Femur (tissue), 1 donor: ENCODE measurements at places on chromosomes 12 and 14.

DNA sequence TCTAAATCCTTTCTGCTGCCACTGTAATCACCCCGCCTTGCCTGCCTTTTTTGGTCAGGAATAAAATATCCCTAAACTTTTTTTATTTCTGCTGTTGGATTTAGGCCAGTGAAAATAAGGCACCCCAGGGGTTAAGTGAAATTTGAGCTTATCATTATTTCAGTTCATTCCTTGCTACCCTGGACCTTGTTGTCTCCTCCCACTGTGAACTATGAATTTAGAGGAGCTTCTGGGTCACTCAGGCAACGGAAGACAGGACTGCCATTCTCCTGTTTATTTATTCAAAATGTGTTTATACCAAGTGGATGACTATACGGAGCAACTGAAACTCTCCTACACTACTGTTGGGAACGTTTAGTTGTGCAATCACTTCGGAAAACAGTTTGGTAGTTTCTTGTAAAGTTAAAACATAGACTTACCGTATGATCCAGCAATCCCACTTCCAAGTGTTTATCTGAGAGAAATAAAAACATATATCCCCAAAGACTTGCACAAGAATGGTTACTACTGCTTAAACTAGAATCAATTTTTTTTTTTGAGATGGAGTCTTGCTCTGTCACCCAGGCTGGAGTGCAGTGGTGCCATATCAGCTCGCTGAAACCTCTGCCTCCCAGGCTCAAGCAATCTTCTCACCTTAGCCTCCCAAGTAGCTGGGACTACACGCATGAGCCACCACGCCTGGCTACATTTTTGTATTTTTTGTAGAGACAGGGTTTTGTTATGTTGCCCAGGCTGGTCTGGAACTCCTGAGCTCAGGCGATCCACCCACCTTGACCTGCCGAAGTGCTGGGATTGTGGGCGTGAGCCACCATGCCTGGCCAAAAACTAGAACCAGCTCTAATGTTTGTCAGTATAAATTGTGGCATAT is 2.3 kb upstream of the TRAFD1 start:
- no peak for DNase-seq

DNA sequence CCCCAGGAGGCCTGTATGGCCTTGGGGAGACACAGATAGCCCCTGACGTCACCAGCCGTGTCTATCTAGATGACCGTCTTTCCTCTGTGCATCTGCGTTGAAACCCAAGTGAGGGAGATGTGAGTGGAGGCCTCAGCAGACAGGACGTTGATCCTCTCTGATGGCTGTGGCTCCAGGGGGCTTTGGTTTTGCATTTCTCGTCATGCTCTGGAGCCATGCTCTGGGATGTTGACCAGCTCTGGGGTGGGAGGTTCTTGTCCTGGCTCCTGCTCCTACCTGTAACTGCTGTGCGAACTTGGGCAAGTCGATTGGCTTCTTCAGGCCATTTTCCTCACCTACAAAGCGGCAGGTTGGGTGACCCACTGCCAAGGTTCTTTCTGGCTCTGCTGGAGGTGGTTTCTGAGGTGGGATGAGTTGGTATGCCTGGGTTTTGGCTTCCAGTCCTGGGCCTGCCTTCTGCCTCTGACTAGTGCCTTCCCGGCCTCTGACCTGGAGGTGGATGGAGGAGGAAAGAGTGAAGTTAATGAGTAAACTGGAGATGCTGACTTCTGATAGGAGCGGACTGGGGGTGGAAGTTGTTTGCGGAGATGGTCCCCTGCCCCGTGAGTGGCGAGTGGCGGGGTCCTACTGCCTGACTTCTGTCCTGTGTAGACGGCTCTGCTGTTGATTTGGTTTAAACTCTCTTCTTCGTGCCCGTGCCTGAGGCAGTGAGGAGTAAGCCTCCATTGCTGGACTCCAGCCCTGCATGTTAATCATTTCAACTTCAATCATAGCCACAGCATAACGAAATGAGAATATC is 8.4 kb downstream of the TSPAN9 start:
- no peak for DNase-seq

DNA sequence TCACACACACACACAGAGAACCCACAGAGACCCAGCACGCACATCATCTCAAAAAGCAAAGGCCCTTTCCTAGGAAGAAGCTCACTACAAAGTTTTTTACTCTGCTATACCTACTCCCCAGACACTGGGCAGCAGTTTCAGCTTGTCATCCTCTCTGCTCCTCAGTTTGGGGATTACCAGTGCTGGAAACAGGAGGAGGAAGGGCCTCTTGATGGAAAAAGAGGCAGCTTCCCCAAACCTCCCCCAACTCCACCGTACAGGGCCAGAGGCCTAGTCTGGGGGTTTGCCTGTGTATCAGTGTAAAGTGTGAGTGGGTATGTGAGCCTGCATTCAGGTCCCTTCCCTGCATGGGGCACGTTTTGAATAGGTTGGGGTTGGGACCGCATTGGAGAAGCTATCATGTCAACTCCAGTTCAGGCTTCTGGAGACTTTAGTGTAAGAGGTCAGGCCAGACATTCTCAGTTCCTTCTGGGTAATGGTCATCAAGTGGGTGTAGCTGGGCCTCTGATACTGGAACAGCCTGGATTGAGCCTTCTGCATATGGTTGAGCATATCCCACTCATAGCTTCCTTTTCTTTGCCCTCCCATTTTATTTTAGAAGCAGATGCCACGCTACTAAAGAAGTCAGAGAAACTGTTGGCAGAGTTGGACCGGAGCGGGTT is 1.2 kb downstream of the REM2 start:
- DNase-seq: no peak

- DNase-seq: no peak
Measured at GRCh38 chr14:89405712-89406111, 11.3 kb downstream of the FOXN3 start.
